ENCODE measurements at places on chromosomes 2 and 18. TPM values are rescaled to one million over a fixed set of nuclear protein-coding genes. Genes with fewer than 3 reads are reported as not detected.

The GALNT14 gene
- not detected for polyA plus RNA-seq

The IL36B gene
- polyA plus RNA-seq, result not detected

The CCDC93 gene
- polyA plus RNA-seq, result 2.7 TPM

The CCDC68 gene
- polyA plus RNA-seq, result not detected

The CD8B2 gene
- 28.0 TPM for polyA plus RNA-seq

The ATIC gene
- polyA plus RNA-seq, result 184 TPM

The MAP3K19 gene
- polyA plus RNA-seq, result not detected

The ASXL3 gene
- not detected for polyA plus RNA-seq

The CXCR1 gene
- polyA plus RNA-seq, result not detected

The ARHGAP28 gene
- not detected for polyA plus RNA-seq

The CDH2 gene
- polyA plus RNA-seq, result not detected

The CRACDL gene
- polyA plus RNA-seq, result 0.12 TPM

The RAMP1 gene
- 1.1 TPM for polyA plus RNA-seq

The FRZB gene
- not detected for polyA plus RNA-seq

The ARHGAP15 gene
- 299 TPM for polyA plus RNA-seq

The BOK gene
- not detected for polyA plus RNA-seq

The IL36RN gene
- not detected for polyA plus RNA-seq

The BOLL gene
- not detected for polyA plus RNA-seq

The MRO gene
- polyA plus RNA-seq, result not detected

The C1QL2 gene
- polyA plus RNA-seq, result not detected

The RNF103 gene
- 2.4 TPM for polyA plus RNA-seq

The IFIH1 gene
- 12.6 TPM for polyA plus RNA-seq

The ACMSD gene
- polyA plus RNA-seq, result not detected

The SNORC gene
- not detected for polyA plus RNA-seq

The SPC25 gene
- polyA plus RNA-seq, result not detected

The INSIG2 gene
- polyA plus RNA-seq, result 28.2 TPM

The HSPE1 gene
- 154 TPM for polyA plus RNA-seq

The C2orf81 gene
- 3.2 TPM for polyA plus RNA-seq

The ARHGEF33 gene
- polyA plus RNA-seq, result not detected
